Hematopoietic multipotent progenitor cell treated with erythropoietin and hydrocortisone succinate and interleukin-3 and kit ligand, for 15 days (in vitro differentiated cells): ENCODE measurements at places on chromosomes 4 and X.

DNA sequence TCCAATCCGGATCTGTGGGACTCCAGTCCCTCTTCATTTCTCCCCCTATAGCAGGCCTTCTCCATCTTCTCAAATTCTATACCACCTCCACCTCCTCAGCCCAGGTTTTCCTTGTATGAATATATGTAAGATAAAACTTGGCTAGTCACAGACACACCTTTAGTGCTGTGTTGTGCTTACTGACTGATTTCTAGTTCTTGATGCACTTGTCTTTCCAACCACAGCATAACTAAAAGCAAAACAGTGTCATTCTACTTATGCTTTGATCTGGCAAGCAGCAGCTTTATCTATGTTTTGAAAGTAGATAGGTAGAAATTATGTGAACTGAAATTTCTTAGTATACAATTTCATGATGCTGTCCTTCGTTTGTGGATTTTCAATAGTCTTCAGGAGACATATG, 47.5 kb downstream of the CCNI start:
- DNase-seq = no peak

GRCh38 chrX:115017455-115017854, at the start of gene IL13RA2:
Gene IL13RA2 (minus strand): TSS chrX:115017616. CDS start chrX:115017269, 347 bp downstream.
- DNase-seq = no peak

GRCh38 chr4:54959651-54960116, 165.7 kb downstream of the KDR start:
- no peak for DNase-seq

DNA sequence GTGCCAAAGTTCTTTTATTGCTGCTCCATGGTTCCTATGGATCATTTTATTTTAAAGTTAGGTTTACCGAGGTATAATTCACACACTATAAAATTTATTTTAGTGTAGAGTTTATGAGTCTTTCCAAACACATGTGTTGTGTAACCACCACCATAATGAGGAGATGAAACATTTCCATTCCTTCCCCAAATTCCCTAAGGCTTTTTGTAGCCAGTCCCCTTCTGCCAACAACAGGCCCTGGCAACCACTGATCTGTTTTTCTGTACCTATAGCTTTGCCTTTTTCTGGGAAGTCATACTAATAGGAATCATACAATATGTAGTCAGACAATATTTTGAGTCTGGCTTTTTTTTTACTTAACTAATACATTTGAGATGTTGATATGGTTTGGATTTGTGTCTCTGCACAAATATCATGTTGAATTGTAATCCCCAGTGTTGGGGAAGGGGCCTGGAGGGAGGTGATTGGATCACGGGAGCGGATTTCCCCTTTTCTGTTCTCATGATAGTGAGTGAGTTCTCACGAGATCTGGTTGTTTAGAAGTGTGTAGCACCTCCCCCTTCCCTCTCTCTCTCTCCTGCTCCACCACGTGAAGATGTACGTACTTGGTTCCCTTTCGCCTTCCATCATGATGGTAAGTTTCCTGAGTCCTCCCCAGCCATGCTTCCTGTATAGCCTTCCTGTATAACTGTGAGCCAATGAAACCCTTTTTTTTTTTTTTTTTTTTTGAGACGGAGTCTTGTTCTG, 59.6 kb upstream of the DHX15 start:
- DNase-seq = no peak

GRCh38 chrX:135114392-135114791, 5.9 kb downstream of the ETDB start:
- DNase-seq = no peak

DNA sequence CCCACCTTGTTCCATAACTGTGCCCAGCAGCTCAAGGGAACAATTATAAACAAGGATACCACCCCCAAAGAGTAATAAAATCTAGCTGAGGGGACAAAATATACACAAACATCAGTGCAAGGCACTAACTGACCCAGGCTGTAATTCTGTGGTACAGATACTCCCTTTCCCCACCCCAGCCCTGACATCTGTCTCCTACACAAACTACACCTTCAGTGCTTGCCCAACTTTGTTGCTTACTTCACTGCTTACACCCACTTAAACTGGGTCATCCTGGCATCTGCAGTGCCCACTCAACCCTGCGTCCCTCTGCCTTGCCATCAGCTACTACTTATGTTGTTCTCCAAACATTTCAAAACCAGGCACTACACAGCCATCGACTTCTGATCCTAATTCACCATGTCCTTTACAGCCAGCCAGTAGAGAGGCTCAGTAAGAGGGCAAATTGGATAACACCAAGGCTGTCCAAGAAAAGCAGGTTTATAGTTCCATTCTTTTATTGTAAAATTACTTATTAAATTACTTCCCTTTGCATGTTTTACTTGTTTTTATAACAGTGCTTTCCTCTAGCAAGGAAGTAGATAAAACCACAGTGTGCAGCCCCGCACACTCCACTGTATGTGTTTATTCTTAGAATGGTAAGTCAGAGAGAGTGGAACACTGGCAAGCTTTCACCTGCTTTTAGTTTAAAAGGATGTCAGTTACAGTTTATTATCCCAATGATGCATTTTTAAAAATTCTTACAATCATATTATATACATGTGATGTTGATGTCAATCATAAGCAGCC, 149.6 kb downstream of the INPP4B start:
- no peak for DNase-seq

GRCh38 chrX:1323315-1323714, 13.3 kb upstream of the IL3RA start:
- no peak for DNase-seq

DNA sequence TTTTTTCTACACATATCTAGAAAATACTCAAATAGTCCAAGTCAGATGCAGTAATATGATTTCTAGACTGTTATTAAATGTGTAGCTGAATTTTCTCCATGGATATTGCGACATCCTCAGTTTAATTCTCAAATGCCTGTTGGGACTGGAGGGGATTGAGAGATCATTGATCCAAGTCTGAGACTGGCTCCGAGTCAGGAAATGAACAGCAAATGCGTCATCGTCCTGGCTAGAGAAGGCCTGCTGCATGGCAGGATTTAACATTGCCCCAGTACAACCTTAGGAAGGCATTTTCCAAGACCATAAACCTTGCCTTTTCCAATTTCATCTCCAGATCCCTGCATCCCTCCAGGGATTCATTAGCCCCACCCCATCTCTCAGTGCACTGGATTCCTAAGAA, 56.6 kb upstream of the SLC6A14 start:
- no peak for DNase-seq

DNA sequence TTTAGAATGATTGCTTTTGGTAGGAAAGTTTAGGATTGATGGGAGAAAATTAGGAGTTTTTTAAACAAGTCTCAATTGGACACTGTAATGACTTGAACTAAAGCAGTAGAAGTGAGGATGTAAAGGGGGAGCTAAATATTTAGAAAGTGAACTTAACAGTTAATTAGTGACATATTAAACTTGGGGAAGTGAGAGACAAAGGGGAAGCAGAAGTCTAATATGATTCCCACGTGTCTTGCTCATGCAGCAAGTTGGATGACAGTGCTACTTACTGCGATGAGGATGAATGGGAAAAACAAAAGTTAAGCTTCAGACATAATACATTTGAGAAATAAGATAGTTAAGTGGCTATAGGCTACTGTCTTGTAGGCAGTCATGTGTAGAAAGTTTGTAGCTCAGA, 110.4 kb downstream of the RPA4 start:
- DNase-seq = no peak

DNA sequence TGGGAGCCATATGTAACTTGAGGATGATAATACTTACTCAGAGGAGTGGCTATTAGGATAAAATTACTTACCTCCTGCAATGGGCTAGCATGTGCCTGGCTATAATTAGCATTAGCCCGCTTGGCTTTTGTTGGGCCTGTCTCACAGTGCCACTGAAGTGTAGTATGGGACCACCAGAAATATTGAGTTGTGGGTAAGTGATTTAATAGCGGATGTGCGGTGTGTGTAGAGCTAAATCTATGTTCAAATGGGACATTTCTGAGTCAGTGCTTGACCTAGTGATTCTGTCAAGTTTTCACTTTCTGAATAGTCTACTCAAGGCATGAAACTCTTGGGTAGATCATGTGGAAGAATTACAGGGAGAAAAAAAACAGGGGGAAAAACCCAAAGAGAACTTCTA, 3.5 kb upstream of the CLNK start:
- DNase-seq = no peak

GRCh38 chr4:122663814-122664610, 43.1 kb upstream of the IL21 start:
- no peak for DNase-seq

GRCh38 chrX:5341902-5342301, 886.8 kb downstream of the NLGN4X start:
- no peak for DNase-seq

- no peak for DNase-seq
These were observed 296.2 kb downstream of the PDHA2 start for GRCh38 chr4:96136056-96136455.

GRCh38 chrX:39638526-39638925, 459.2 kb downstream of the BCOR start:
- DNase-seq = no peak

GRCh38 chrX:112766774-112767173, 73.9 kb downstream of the AMOT start:
- DNase-seq = no peak

DNA sequence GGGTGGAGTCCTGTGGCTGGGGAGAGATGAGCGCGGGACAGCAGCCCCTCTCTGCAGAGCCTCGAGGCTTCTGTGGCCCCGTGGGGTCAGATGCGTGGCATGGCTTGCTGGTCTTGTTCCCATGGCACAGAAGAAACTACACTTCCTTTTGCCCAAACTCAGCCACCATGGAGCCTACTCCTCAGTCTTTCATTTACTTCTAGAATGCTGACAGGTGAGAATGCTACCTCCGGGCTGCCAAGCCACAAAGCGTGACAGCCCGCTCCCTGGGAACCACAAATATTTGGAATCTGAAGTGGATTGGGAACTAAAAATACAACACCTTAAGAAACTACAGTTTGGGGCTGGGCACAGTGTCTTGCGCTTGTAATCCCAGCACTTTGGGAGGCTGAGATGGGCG, 98.0 kb downstream of the TRAPPC11 start:
- DNase-seq = no peak

DNA sequence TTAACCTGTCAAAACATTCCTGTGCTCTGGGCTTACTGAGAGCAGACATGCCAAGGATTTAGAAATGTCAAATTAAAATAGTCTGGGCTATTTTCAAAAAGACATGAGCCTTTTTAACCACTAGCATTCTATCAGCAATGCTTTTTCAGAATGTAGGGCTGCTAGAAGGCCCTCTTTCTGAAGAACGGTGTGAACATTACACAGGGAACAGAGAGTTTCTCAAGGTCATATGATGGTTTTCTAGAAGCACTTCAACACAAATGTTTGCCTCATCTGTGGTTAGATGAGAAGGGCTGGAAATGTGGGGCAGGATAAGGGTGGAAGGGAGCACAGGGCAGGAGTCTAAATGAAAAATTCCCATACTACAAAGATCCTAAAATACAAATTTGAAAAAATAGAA, 39.3 kb downstream of the GRIA3 start:
- no peak for DNase-seq

GRCh38 chr4:70365479-70365878, 4.9 kb downstream of the SMR3A start:
- no peak for DNase-seq

- DNase-seq = no peak
These were observed 32.5 kb downstream of the WDR1 start for GRCh38 chr4:10083861-10084641.

DNA sequence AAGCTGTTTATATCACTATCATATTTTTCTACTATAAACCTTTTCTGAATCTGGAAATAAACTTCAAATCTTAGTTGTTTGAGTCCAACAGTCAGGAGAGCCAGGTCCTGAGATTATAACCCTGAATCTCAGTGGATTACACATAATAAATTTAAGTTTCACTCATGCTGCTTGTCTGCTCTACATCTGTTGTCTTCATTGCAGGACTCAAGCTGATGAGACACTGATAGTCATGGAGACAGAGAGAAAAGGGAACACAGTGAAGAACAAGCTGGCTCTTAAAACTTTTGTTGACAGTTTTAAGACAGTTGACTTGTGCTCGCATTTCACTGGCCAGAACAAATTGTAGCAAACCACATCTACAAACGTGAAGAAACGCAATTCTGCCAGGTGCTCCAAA, 327.0 kb upstream of the CTSO start:
- no peak for DNase-seq

GRCh38 chrX:133542476-133542875, 127.2 kb upstream of the GPC4 start:
- DNase-seq = no peak

GRCh38 chr4:76188557-76188956, 25.1 kb downstream of the SCARB2 start:
- DNase-seq = no peak

- DNase-seq = no peak
These were observed 58.8 kb upstream of the ARHGAP36 start for GRCh38 chrX:130999360-130999759.

- DNase-seq = no peak
These were observed 267.9 kb upstream of the SLC7A11 start for GRCh38 chr4:138510053-138510452.

DNA sequence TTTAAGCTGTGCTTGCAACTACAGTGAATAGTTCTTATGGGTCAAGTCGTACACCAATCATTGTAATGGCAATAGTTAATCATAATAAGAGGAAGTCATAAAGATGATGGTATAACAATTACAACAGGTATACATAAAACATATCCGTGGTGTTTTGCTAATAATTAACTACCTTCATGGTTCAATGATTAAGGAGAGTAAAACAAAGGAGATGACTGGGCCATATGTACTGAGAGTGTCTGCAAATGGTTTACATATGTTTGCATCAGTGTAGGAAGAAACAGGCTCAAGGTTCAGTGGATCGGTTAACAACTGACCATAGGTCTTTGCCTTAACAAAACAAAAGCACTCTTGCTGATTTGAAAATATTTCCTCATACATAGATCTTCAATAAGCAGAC, 253.0 kb downstream of the COX7B2 start:
- no peak for DNase-seq

DNA sequence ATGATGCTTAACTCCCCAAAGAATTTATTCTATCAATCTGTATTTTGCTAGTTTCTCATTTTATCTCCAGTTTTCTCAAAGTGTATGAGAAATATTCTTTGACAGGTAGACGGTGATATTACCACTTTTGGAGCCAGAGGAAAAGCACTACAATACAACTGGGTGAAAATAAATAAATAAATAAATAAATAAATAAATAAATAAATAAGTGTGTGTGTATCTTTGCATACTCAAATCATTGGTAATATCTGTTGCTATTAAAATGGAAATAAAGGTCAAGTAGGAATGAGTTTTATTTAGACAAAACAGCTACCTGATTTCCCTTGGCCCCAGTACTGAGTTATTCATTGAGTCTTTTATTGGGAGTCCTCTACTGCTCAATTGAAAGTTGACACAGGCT, 114.3 kb downstream of the RBMX2 start:
- DNase-seq = no peak

- DNase-seq = no peak
These were observed 395.9 kb upstream of the INTU start for GRCh38 chr4:127236889-127237288.
